T-helper 2 cell treated with Interferon-gamma antibody and Interleukin-4, amounts not matched to agents 5 μg/mL and 100 μg/mL, for 36 hours (primary cell): ENCODE measurements at places on chromosomes 7 and 10.
A peak's percentile ranks its signal among the peaks of the same experiment; 100 is the strongest.

- DNase-seq = no peak
- H3K27me3 ChIP-seq = no peaks in the 10 kb centered on the region
- H3K4me1 ChIP-seq = no peaks in the 10 kb centered on the region
- H3K4me3 ChIP-seq = no peak overlapping the region
- H3K27ac ChIP-seq = no peak overlapping the region
Observed at GRCh38 chr7:80259-81067, 111.9 kb upstream of the FAM20C start.

GRCh38 chr10:7107285-7107684 lies 303.5 kb downstream of the SFMBT2 start:
- peaks cover 4% of the 10 kb centered on the region for H3K4me1 ChIP-seq
- H3K36me3 ChIP-seq = no peaks in the 10 kb centered on the region
- peaks cover 2% of the 10 kb centered on the region for H3K27me3 ChIP-seq
- peak; percentile 12 for DNase-seq

GRCh38 chr7:11841657-11842056 lies 9.7 kb upstream of the THSD7A start:
- H3K36me3 ChIP-seq = no peaks in the 10 kb centered on the region
- no peak overlapping the region for H3K4me3 ChIP-seq
- no peaks in the 10 kb centered on the region for H3K27me3 ChIP-seq
- no peak for DNase-seq
- no peak overlapping the region for H3K27ac ChIP-seq
- H3K4me1 ChIP-seq = no peaks in the 10 kb centered on the region

DNA sequence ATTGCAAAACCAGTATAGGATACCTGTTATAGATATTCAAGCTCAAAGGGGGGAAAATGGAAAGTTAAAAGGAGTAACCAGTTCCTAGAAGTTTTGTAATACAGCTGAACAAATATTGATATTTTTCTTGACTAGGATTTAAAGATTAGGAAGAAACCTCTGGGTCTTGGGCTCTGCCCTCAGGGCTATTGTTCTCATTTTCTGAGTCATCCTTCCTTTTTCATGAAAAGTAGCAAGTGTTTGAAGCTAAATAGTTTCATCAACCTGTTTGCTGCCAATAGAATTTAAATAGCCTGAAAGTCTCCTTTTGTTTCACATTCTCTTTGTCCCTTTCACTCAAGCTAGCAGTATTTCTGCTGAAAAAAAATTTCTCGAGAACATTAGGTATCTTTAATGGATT lies 1061.1 kb upstream of the GHITM start:
- no peaks in the 10 kb centered on the region for H3K27me3 ChIP-seq
- H3K4me1 ChIP-seq = no peaks in the 10 kb centered on the region
- H3K27ac ChIP-seq = no peak overlapping the region
- H3K4me3 ChIP-seq = no peak overlapping the region
- no peak for DNase-seq

DNA sequence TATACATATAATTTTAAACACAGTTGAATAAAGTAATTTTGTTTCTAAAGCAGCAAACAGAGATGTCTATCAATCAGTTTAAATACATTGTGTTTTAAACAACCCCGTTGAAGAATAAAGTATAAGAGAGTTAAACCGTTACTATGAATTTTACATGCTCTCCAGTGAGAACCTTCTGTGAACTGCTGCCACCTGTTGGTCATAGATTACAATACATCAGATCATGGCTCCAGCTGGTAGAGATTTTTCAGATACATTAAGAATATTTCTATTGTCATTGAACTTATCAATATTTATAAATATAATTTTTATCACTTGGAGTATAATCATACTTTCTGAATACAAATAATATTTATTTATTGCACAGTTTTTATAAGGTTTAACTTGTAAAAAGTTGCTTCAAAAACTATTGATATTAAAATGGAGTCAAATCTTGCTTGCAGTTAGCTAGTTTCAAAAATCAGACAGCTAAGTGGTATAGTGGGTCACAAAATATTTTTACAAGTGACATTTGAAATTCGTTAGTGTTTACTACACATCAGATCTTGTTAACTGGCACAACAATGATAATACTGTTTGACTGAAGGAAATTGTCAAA lies 561.2 kb upstream of the PHF14 start:
- no peak for DNase-seq
- no peak overlapping the region for H3K27ac ChIP-seq
- H3K36me3 ChIP-seq = no peaks in the 10 kb centered on the region
- no peak overlapping the region for H3K4me3 ChIP-seq
- H3K27me3 ChIP-seq = no peaks in the 10 kb centered on the region

DNA sequence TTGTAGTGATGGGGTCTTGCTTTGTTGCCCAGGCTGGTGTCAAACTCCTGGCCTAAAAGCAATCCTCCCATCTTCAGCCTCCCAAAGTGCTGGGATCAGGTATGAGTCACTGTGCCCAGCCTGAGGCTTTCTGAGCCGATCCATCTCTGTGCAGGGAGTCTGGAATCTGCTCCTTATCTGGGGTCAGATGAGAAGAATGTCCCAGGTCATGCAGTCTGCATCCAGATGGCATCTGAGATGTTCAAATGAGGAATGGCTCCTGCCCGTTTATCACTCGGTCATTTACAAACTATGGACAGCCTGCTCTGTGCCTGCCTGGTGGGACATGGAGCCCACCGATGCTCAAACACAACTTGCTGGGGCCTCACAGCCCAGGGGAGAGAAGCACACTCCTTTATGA lies 11.1 kb upstream of the SLC18A3 start:
- peaks cover 5% of the 10 kb centered on the region for H3K27me3 ChIP-seq
- no peak overlapping the region for H3K4me3 ChIP-seq
- H3K36me3 ChIP-seq = no peaks in the 10 kb centered on the region
- no peaks in the 10 kb centered on the region for H3K4me1 ChIP-seq
- no peak overlapping the region for H3K27ac ChIP-seq
- no peak for DNase-seq

DNA sequence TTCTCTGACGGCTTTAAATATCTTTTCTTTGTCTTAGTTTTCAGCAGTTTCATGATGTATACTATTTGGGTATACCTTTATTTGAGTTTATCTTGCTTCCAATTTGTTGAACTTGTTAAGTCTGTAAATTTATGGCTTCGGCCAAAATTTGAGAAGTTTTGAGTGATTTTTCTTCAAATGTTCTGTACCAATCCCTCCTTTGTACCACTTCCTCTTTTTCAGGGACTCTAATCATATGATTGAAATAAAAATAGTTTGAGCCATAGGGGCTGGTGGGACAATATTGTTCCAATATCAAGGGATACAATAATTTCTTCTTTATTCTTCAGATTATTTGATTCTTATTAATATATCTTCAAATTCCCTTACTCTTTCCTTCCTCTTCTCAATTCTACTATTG lies 43.1 kb upstream of the CTTNBP2 start:
- no peak overlapping the region for H3K27ac ChIP-seq
- H3K27me3 ChIP-seq = no peaks in the 10 kb centered on the region
- DNase-seq = no peak
- no peak overlapping the region for H3K4me3 ChIP-seq
- no peaks in the 10 kb centered on the region for H3K4me1 ChIP-seq

GRCh38 chr10:62543571-62544355 lies 169.6 kb downstream of the ZNF365 start:
- DNase-seq = no peak
- no peak overlapping the region for H3K27ac ChIP-seq
- H3K4me1 ChIP-seq = no peaks in the 10 kb centered on the region
- no peak overlapping the region for H3K4me3 ChIP-seq
- H3K27me3 ChIP-seq = peaks cover 32% of the 10 kb centered on the region
- H3K36me3 ChIP-seq = no peaks in the 10 kb centered on the region

GRCh38 chr7:40197527-40197926 lies 62.7 kb downstream of the SUGCT start:
- H3K4me3 ChIP-seq = no peak overlapping the region
- no peaks in the 10 kb centered on the region for H3K36me3 ChIP-seq
- no peak for DNase-seq

GRCh38 chr7:26681819-26682418 lies 182.5 kb downstream of the SKAP2 start:
- no peak overlapping the region for H3K27ac ChIP-seq
- no peaks in the 10 kb centered on the region for H3K36me3 ChIP-seq
- H3K4me3 ChIP-seq = no peak overlapping the region
- no peaks in the 10 kb centered on the region for H3K4me1 ChIP-seq
- no peak for DNase-seq

- no peaks in the 10 kb centered on the region for H3K27me3 ChIP-seq
- peak overlapping the region; percentile 97 for H3K27ac ChIP-seq
- peaks cover 44% of the 10 kb centered on the region for H3K4me1 ChIP-seq
- H3K4me3 ChIP-seq = peak overlapping the region; percentile 98
Observed at GRCh38 chr7:35802102-35802466, 1.2 kb downstream of the SEPTIN7 start.
